SK-MEL-5 (cell line): ENCODE measurements at places on chromosomes 5 and 9.

GRCh38 chr9:79617395-79617794 lies 45.6 kb downstream of the TLE4 start:
- peak; percentile 6 for DNase-seq

DNA sequence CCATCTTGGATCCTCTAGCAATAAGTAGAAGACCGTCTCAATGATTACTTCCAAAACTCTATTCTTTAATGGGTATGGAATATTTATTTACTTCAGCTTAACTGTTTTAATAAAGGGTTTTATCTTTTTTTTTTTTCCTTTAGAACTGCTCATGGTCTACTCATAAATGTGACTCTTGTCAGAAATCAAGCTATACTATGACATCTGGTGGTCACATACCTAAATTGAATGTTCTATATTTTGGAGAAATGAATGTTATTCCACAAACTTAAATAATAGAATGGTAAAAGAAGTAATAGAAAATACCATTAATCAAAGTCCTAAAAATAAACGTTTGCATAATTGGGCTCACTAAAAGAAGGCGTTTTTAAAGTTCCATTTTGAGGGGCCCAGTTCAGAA lies 131.2 kb upstream of the PLCXD3 start:
- DNase-seq: peak; percentile 67

GRCh38 chr5:148491793-148492184 lies 108.0 kb downstream of the FBXO38 start:
- no peak for DNase-seq

DNA sequence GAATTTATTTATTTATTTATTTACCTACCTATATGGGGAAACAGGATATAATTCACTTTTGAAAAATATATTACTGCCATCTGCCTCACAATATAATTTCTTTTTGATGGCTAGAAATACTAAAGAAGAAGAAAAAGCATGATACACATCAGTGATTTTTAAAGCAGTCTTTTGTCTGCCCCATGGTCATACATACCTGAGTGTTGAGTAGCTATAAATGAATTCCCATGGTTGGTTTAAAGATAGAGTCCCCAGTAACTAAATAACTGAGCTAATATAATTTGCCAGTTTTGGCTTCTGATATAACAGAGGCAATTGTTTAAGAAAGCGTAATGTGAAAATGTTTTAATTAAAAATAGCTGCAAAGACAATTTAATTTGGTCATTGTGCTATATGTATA lies 447.8 kb downstream of the PDE4D start:
- DNase-seq: no peak
